ENCODE measurements at places on chromosomes 5 and 9.

DNA sequence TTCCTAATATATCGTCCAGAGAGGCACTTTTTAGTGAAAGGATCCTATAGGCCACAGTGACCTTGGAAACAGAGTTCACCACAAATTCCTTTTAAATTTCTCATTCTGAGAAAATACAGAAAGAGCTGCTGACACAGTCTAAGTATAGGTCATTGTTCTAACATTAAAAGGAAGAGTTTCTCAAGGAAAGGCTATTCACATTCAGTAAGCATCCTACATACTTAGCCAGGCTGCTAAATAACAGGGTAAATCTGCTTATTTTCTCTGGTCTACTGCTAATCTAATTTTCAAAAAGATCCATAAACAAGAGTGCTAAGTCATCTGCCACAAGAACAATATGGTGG, 313.7 kb downstream of the PDE4D start:
- no peaks in the 10 kb centered on the region for H3K4me1 ChIP-seq
- no peak for DNase-seq
- H3K27ac ChIP-seq: no peak overlapping the region
- no peak overlapping the region for H3K4me3 ChIP-seq

GRCh38 chr9:124381170-124381945, 33.9 kb downstream of the PSMB7 start:
- H3K27ac ChIP-seq: no peak overlapping the region
- no peak for DNase-seq
- no peak overlapping the region for H3K4me3 ChIP-seq
- no peaks in the 10 kb centered on the region for H3K27me3 ChIP-seq
- peaks cover 35% of the 10 kb centered on the region for H3K36me3 ChIP-seq
- no peaks in the 10 kb centered on the region for H3K4me1 ChIP-seq

DNA sequence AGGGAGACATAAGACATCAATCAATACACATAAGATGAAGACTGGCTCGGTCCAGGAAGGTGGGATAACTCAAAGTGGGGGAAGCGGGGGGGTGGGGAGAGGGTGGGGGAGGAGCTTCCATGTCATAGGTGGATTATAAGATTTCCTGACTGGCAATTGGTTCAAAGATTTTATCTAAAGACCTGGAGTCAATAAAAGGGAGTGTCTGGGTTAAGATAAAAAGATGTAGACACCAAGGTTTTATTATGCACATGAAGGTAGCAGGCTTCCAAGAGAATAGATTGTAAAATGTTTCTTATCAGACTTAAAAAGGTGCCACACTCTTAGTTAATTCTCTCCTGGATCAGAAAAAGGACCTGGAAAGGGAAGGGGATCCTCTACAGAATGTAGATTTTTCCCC, 25.6 kb upstream of the OTULINL start:
- no peaks in the 10 kb centered on the region for H3K4me1 ChIP-seq
- H3K27me3 ChIP-seq: no peaks in the 10 kb centered on the region
- no peak for DNase-seq
- no peak overlapping the region for H3K27ac ChIP-seq
- H3K36me3 ChIP-seq: no peaks in the 10 kb centered on the region

DNA sequence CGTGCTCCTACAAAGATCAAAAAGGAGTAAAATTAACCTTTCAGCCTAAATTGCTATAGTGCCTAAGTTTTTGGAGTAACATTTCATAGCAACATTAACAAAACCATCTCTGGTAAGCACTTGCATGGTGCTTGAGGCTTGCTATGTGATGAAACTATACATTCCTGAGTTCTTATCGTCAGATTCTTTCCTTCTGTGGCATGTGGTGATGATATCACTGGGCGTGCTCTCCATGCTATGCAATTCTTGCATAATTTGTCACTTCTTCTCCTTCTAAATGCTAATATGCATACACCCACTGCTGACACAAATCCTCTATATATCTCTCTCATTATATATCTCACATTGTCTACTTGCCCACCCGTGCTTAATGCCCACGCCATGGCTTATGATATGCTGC, 2019.9 kb downstream of the MAT2B start:
- no peak overlapping the region for H3K27ac ChIP-seq
- no peak for DNase-seq
- no peaks in the 10 kb centered on the region for H3K36me3 ChIP-seq

GRCh38 chr5:173618927-173619519, 2.6 kb upstream of the BOD1 start:
- no peak overlapping the region for H3K27ac ChIP-seq
- no peak overlapping the region for H3K4me3 ChIP-seq
- H3K27me3 ChIP-seq: no peaks in the 10 kb centered on the region
- no peaks in the 10 kb centered on the region for H3K36me3 ChIP-seq
- H3K4me1 ChIP-seq: peaks cover 23% of the 10 kb centered on the region

GRCh38 chr5:109805472-109805871, 115.7 kb downstream of the MAN2A1 start:
- H3K36me3 ChIP-seq: no peaks in the 10 kb centered on the region
- H3K27ac ChIP-seq: no peak overlapping the region
- no peak for DNase-seq
- H3K27me3 ChIP-seq: no peaks in the 10 kb centered on the region
- H3K4me1 ChIP-seq: no peaks in the 10 kb centered on the region

DNA sequence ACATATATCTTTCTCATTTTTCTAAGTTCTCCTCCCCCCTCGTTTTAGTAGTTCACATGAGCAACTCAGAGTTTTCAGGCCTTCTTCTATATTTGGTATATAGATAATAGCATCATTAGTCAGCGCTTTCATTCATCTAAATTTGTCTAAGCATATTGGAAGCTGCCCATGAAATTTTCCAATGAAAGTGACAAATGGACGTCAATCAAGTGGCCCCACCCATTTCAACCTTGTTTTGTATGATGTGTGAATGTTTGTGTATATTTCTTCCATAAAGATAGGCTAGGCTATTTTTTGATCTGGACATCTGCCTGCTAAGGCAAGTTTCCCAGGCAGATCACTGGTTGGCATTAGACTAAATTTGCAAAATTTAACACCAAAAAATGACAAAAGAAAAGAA, 104.0 kb upstream of the SSBP2 start:
- H3K36me3 ChIP-seq: no peaks in the 10 kb centered on the region
- no peak overlapping the region for H3K4me3 ChIP-seq
- H3K27ac ChIP-seq: no peak overlapping the region
- no peaks in the 10 kb centered on the region for H3K27me3 ChIP-seq
- DNase-seq: no peak

All from upper lobe of right lung (tissue), 1 donor.